Fibroblast of the aortic adventitia (primary cell): ENCODE measurements at places on chromosomes 3 and 15.
A peak's percentile ranks its signal among the peaks of the same experiment; 100 is the strongest.

GRCh38 chr3:18035641-18036449 lies 293.4 kb upstream of the TBC1D5 start:
- no peak for DNase-seq

- peak; percentile 15 for DNase-seq
These were observed at the start of gene TMEM266 for GRCh38 chr15:76059320-76060117. Gene TMEM266 (plus strand): TSS chr15:76059985. CDS start chr15:76134264, 74,279 bp downstream.

DNA sequence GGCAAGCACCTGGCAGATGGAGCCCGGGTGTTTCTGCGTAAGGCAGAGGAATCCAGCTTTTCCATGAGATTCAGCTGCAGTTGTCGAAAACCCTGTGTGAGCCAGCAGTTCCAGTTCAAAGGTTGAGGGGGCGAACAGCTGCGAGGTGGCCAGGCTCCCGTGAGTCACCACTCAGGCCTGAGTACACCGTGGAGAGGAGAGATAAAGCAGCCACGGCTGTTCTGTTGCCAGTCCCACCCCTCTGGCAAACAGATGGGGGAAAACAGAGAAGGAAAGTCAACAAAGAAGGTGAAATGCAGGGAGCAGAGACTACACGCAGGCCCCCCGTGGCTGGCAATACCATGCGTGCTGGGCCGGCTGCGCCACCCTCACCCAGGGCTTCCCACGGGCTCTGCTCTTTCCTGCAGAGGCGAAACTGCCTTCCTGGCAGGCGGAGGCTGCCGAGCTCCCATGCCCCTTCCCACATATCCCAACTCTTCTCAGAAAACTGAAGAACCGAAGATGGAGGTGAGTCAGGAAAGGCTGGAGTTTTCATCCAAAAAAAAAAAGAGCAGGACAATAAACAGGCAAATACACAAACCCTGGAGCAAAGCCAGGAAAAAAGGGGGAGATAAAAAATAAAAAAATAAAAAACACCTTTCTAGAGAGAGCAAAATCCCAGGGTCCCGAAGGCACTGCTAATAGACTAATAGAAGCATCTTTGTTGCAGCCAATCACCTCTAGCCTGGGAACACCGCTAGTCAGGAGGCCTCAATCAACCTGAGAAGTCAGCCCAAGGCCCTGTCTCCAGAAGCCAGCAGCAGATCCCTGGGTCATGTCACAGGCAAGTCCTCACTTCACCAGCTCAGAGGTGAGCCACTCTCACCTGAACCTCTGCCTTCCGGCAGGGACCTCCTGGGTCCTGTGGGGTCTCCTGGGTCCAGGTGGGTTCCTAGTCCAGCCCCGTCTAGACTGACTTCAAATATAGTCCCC lies 37.7 kb downstream of the FAM174B start:
- peak; percentile 48 for DNase-seq

DNA sequence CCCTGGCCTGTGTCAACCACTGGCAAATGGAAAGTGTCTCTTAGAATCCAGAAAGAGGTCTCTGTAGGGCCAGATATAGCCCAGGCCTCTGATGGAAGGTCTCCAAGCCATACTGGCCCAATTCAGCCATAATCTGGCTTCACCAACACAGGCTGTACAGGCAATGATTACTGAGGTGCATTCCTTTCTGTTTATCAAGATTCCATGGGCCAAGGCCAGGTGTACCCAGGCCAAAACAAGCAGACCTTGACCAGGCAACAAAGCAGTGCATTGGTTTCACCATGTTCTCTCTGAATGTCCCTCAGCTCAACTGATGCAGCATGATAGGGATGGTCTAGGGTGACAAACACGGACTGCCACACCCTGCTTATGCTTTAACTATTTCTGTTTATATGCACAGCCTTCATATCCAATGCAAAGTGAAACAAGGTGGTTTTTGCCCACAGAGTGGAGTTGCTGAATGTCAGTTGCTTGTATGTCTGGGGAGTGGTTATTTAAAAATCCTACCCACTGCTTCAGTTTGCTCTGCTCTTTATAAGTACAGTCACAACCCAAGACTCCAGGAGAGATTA lies 25.2 kb downstream of the CCNL1 start:
- DNase-seq, result peak; percentile 85

- no peak for DNase-seq
These were observed 300.6 kb downstream of the VPS13C start for GRCh38 chr15:61759639-61760038.

GRCh38 chr3:42289026-42289425 lies 23.0 kb upstream of the CCK start:
- no peak for DNase-seq

DNA sequence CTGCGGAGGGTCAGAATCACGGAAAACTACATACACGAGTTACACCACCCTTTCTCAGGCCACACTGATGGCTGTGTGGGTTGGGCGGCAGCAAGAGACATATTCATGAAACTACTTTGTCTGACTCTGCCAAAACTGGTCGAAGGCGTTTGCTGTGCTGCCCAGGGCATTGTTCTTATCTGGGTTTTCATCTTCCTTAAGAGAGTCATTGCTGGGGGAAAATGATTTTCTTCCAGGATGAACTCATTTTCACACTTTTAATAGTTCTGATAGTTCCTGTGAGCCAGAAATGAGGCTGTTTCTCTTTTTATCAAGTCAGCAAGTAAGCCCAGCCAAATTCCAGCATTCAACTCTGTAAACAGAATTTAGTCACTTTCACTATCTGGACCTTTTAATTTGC lies 47.6 kb downstream of the TRIM71 start:
- DNase-seq, result peak; percentile 58

- no peak for DNase-seq
These were observed 115.6 kb downstream of the KLF13 start for GRCh38 chr15:31442226-31442625.

GRCh38 chr3:85254738-85255137 lies 295.9 kb downstream of the CADM2 start:
- no peak for DNase-seq

- no peak for DNase-seq
These were observed 1749.6 kb downstream of the SI start for GRCh38 chr3:163328680-163329079.
